Mesendoderm (in vitro differentiated cells): ENCODE measurements at places on chromosomes 12 and 14.

DNA sequence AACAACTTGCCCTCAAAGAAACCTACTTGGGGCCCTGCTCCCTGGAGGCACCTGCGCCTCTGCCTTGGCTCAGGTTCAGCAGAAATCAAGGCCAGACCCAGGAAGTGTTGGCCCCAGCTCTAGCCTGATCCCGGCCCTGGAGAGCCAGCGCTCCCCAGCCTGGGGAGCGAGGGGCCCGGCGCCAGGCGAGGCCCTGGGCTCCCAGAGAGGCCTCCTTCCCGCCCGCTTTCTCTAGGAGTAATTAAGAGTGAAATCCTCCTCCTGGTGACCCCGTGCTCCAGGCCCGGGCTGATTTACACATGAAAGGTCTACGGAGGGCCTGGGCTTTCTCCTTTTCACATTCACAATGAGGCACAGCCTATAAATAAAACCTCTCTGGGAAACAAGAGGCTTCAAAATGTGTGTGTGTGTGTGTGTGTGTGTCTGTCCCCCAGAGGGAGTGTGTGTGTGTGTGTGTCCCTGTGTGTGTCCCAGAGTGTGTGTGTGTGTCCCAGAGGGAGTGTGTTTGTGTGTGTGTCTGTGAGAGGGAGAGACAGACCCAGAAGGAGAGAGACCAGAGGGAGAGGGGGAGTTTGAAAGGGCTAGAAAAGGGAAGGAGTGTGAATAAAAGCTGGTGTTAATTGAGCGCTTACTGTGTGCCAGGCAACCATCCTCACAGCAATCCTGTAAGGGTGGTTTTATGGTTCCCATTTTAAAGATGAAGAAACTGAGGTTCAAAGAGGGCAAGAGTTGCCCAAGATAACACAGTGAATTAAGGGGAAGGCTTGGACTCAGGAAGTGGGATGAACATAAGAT is 23.8 kb upstream of the COX6A1 start:
- H3K27ac ChIP-seq = no peak overlapping the region
- no peak overlapping the region for H3K4me3 ChIP-seq
- H3K4me1 ChIP-seq = no peaks in the 10 kb centered on the region
- H3K27me3 ChIP-seq = no peaks in the 10 kb centered on the region

DNA sequence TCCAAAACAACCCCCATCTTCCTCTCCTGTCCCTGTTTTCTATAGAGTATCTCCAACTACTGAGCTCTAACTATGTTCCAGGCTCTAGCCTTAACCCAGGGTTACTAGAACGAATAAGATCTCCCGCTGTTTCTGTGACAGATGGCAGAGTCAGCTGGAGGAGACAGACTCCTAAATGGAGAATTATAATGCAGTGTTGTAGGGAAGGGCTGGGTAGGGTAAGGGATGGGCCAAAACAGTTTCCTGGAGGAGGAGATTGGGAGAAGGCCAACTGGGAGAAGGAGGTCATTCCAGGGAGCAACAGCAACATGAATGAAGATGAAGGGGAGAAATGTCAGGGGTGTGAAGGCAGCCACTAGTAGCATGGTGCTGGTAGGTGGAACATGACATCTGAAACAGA is 73.4 kb upstream of the ANO4 start:
- no peak for DNase-seq
- H3K36me3 ChIP-seq = no peaks in the 10 kb centered on the region
- H3K4me3 ChIP-seq = no peak overlapping the region
- no peak overlapping the region for H3K27ac ChIP-seq

DNA sequence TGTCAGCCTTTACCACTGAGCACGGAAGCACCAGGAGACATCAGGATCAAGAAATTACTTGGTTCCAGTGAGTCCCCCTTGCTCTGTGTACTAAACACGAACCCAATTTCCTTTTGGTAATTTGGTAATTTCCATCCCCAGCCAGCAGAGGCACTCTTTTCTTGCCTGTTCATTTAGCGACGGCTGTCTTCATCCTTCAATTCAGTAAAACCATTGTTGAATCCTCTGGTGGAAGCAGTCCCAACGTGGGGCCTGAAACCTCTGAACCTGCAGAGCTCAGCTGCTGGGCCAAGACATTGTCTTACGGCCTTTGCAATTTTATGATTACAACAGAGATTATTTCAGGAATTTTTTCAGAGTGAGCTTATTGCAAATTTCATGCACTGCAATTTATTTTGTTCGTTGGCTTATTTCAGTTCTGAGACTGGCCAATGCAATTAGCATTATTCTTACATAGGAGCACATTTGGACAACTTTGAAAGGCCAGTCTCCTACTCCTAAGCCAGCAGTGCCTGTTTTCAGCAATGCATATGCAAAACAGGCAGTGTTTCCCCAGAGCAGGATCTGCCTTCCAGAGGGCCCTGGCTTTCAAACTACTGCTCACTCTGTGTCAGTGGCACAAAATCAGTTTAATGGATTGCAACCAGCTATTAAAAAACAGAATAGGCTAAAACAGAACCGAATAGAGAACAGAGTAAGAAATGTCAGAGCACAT is 372.9 kb upstream of the TMEM132C start:
- no peaks in the 10 kb centered on the region for H3K4me1 ChIP-seq
- no peak overlapping the region for H3K27ac ChIP-seq
- DNase-seq = peak; percentile 74
- H3K27me3 ChIP-seq = no peaks in the 10 kb centered on the region
- H3K36me3 ChIP-seq = no peaks in the 10 kb centered on the region

DNA sequence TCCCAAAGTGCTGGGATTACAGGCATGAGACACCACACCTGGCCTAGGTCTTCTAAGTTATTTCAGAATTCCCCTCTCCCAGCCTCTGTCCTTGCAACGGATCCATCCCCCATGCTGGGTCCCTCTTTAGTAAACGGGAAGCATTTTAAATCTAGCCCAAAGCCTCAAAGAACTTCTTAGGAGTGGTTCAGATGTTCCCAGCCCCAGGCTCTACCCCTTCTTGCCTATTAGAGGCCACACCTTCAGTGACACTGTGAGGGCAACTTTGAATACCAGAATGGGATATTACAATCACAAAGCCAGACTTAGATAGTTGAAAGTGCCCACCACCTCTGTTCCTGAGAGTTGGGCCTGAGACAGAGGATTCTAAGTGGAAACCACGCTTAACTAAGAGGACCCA is 18.1 kb upstream of the SPPL3 start:
- H3K4me1 ChIP-seq = no peaks in the 10 kb centered on the region
- H3K27me3 ChIP-seq = no peaks in the 10 kb centered on the region
- no peak overlapping the region for H3K27ac ChIP-seq
- H3K4me3 ChIP-seq = no peak overlapping the region

- H3K36me3 ChIP-seq = no peaks in the 10 kb centered on the region
- H3K4me1 ChIP-seq = no peaks in the 10 kb centered on the region
- H3K27ac ChIP-seq = no peak overlapping the region
- DNase-seq = peak; percentile 66
- no peaks in the 10 kb centered on the region for H3K27me3 ChIP-seq
These were observed 80.8 kb upstream of the C12orf71 start for GRCh38 chr12:27163048-27163715.

- peak overlapping the region; percentile 87 for H3K27ac ChIP-seq
- no peaks in the 10 kb centered on the region for H3K36me3 ChIP-seq
- peak; percentile 93 for DNase-seq
- H3K4me3 ChIP-seq = no peak overlapping the region
These were observed 122.7 kb downstream of the SLC38A6 start for GRCh38 chr14:61103541-61104339.

DNA sequence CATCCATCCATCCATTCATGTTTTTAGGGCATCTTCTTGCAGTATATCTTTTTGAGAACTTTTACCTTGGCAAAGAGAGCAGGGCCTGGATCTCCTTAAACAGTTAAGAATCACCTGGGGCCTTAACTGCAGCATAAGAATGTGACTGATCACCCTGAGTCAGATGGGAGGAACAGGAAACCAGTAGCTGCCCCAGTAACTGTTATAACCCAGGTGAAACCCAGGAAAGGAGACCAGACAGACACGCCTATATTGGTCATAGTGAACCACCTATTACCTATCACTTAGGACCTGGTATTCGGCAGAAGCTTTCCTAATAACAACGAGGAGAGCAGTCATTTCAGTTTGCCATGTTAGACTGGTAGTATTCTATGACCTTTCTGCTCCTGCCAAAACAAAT is 43.4 kb upstream of the NR2C1 start:
- H3K4me3 ChIP-seq = no peak overlapping the region
- H3K27me3 ChIP-seq = no peaks in the 10 kb centered on the region
- peaks cover 4% of the 10 kb centered on the region for H3K36me3 ChIP-seq
- H3K27ac ChIP-seq = no peak overlapping the region
- peaks cover 5% of the 10 kb centered on the region for H3K4me1 ChIP-seq

DNA sequence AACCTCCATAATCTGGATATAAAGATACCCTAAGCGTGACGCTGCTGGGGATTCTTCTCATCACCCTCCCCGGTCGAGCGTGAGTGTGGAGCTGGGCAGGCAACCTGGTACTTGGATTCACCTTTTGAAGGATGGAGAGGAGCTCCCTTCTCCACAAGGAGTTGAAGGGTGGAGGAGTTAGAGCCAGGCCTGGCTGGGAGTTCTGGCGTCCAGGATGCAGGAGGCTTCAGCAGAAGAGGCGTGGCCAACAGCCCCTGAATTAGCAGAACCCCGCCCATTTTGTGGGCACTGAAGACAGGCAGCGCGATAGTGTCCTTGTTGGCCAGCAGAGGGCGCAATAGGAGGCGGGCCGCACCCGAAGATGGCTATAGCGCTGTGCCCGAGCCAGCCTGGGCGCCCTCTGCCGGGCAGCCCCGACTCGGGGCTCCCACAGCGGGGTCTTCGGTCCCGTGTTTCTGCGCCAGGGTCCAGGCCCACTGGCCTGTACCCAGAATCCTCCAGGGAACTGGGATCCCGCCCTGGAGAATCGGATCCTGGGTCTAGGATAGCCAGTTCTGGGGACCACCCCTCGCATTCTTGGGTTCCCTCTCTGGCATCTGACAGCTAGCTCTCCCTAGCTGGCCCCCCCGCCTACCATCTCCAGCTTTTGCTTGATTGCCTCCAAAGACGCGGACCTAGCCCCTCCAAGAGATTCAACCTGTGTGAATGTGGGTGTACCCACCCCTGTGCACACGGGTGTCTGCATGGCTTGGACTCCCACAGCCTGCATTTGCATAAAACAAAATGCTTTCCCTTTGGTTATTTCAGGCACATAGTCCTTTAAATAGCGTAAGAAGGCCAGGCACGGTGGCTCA is 26.0 kb upstream of the SMUG1 start:
- H3K4me1 ChIP-seq = peaks cover 6% of the 10 kb centered on the region
- no peaks in the 10 kb centered on the region for H3K36me3 ChIP-seq
- no peak overlapping the region for H3K4me3 ChIP-seq
- peaks cover 3% of the 10 kb centered on the region for H3K27me3 ChIP-seq
- H3K27ac ChIP-seq = no peak overlapping the region

GRCh38 chr12:32559434-32559833 is 119.7 kb upstream of the DNM1L start:
- H3K27ac ChIP-seq = no peak overlapping the region
- no peaks in the 10 kb centered on the region for H3K27me3 ChIP-seq
- DNase-seq = no peak
- H3K36me3 ChIP-seq = no peaks in the 10 kb centered on the region
- H3K4me1 ChIP-seq = peaks cover 1% of the 10 kb centered on the region
- no peak overlapping the region for H3K4me3 ChIP-seq

- H3K36me3 ChIP-seq = no peaks in the 10 kb centered on the region
- no peak for DNase-seq
- no peaks in the 10 kb centered on the region for H3K27me3 ChIP-seq
These were observed 84.6 kb downstream of the SLC38A6 start for GRCh38 chr14:61065656-61066055.

DNA sequence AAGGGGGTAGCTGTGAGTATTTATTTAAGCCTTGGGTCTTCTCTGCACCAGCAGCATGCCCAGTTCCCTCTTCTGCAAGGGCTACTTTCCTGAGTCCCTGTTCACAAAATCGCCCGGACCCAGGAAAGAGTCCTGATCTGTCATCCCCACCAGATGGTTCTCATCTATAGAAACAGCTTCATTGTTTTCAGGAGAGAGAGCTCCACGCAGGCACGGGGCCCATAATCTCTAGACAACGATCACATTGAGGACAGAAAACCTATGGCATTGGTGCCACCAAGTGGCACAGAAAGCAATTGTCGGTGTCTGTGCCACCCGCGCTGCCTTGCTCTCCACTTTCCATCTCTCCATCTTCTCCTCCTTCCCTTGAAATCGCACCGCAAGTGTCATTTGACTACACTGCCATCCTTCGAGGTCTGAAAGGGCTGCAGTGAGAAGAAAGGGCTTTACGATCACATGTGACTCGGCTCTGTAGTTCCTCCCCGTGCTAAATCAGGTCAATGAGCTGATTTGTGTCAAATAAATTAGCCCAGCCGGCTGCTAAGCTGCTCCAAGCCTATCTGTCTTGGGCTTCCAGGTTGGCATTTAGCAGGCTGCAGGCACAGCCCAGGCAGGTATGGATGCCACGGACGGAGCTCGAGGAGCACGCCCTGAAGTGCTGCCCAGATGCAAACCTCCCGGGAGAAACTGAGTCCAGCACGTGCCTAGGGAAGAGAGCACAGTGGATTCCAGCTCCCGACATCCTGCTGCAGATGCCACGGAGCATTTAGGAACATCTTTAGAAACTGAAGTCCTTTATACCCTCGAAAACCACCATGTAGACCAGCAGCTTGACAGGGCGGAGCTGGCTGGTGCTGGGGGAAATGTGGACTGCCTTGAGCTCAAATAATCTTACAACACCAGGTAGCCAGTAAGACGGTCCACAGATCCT is 28.8 kb downstream of the SPRING1 start:
- no peaks in the 10 kb centered on the region for H3K36me3 ChIP-seq
- H3K27ac ChIP-seq = no peak overlapping the region
- H3K4me3 ChIP-seq = no peak overlapping the region
- no peaks in the 10 kb centered on the region for H3K27me3 ChIP-seq
- no peaks in the 10 kb centered on the region for H3K4me1 ChIP-seq
- DNase-seq = peak; percentile 39

- H3K27me3 ChIP-seq = no peaks in the 10 kb centered on the region
- H3K4me1 ChIP-seq = no peaks in the 10 kb centered on the region
These were observed 21.7 kb downstream of the ANKRD13A start for GRCh38 chr12:110020956-110021355.
